ENCODE measurements at places on chromosomes 13 and 19.

DNA sequence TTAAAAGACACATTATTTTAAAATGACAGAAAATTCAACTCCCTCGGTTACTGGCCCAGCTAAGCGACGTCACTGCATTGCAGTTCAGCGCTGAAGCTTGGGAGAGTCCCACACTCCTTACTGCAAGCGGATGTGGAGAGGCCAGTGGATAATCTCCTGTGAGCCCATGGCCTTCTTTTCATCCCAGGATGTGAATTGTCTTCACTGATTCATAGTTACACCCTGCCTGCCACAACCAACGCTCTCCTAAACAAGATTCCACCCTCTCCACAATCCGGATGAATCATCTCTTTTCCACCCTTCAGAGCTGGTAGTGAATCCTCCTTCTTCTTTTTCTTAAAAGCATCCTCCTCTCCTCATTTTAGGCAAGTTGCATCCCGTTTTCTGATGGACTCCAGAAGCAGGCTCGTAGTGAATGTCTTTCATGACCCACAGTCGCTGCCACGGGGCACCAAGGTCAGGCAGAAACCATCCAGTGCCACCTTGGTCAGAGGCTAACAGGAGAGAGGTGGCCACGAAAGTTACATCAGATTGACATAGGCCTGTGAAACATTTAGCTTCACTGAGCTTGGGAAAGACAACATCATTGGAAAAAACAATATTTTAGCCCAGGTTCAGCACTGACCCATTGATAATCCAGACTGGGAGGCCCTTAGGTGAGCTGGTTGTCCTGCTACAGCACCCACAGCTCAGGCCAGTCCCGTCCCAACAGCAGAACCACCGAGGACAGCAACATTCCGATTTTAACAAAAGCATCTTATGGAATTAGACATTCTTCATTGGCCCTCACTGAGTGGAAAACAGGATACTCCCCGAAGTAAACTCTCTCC is 2.0 kb downstream of the GJB2 start:
- H3K27me3 ChIP-seq: peaks cover 32% of the 10 kb centered on the region
- H3K36me3 ChIP-seq: no peaks in the 10 kb centered on the region
- no peak overlapping the region for H3K4me3 ChIP-seq
- H3K27ac ChIP-seq: no peak overlapping the region
- no peak for DNase-seq
- peaks cover 29% of the 10 kb centered on the region for H3K4me1 ChIP-seq

DNA sequence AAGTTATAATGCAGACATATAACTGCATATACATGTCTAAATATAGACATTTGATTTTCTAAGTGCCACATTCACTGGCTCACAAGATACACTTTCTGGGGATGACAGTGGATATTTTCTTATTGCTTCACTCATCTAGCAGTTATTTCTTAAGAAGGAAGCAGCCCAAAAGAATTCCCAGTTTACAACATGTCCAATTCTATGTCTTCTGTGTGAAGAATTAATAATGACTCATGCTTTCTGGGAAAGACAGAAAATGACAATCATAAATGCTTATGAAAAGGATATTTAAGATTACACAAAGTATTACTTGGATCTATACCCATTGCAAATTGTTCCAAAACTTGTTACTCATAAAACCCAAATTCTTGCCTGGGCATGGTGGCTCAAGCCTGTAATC is 543.4 kb downstream of the SUCLA2 start:
- no peak overlapping the region for H3K4me3 ChIP-seq
- no peaks in the 10 kb centered on the region for H3K27me3 ChIP-seq
- DNase-seq: no peak

DNA sequence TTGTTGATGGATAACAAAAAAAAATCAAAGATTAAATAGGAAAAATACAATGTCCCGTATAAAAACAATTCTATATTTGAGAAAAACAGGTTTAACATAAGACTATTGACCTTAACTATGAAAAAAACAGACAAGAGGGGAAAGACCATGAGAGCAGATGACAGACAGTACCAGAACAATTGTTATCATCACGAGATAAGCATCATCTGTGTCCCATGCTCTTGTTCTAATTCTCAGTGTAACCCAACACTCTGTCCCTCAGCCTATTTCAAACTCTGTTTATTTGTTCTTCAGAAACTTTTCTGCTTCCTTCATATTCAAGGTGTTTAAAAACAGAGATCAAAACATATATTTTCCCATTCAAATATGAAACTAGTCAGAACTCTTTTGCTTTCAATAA is 216.4 kb downstream of the PCDH9 start:
- no peaks in the 10 kb centered on the region for H3K27me3 ChIP-seq
- no peak overlapping the region for H3K4me3 ChIP-seq
- DNase-seq: no peak
- no peak overlapping the region for H3K27ac ChIP-seq
- H3K4me1 ChIP-seq: no peaks in the 10 kb centered on the region

- no peak for DNase-seq
- no peak overlapping the region for H3K4me3 ChIP-seq
- H3K27ac ChIP-seq: no peak overlapping the region
- no peaks in the 10 kb centered on the region for H3K27me3 ChIP-seq
- H3K4me1 ChIP-seq: peaks cover 3% of the 10 kb centered on the region
- H3K36me3 ChIP-seq: no peaks in the 10 kb centered on the region
These were observed 18.9 kb downstream of the KDM4B start for GRCh38 chr19:4987692-4988370.

DNA sequence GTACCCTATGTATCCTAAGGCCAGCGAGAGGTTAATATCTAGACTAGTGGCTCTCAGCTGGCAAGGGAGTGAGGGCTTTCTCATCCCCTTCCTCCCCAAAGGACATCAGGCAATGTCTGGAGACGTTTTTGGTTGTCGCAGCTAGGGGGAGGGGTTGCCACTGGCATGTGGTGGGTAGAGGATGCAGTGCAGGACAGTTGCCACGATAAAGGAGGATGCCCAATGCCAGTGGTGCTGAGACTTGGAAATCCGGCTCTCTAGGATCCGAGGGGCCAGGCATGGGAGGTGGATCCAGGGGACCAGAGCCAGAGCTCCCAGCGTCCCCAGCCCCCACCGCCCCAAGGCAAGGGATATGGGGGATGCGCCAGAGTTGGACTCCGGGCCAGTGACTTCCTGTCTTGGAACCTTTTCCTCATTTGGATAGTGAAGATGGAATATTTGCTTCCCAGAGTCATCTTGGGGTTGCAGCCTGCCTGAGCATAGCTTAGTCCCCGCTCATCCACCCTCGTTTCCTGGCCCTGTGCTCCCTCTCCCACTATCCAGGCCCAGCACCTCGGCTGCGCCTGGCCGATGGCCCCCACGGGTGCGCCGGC is 4.9 kb downstream of the SSC5D start:
- H3K4me3 ChIP-seq: no peak overlapping the region
- H3K4me1 ChIP-seq: no peaks in the 10 kb centered on the region
- no peaks in the 10 kb centered on the region for H3K27me3 ChIP-seq

DNA sequence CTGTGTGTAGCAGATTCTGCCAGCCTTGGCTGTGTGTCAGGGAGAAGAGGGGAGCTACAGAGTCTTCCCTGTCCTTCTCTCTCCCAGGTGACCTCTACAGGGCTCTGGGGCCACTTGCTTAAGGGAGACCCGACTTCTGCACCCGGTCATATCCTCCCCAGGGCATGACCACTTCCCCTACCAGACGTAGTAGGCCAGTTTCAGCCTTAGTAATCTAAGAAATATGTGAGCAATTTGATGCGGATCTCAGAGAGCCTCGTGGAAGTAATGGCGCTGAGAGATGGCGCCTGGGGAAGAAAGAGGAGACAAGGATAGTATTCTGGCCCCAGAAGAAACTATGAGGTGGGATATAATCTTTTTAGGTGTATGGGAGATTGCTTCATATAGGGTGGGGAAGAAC is 41.9 kb downstream of the NFIX start:
- H3K4me1 ChIP-seq: no peaks in the 10 kb centered on the region
- H3K36me3 ChIP-seq: no peaks in the 10 kb centered on the region
- no peak for DNase-seq
- no peak overlapping the region for H3K4me3 ChIP-seq
- H3K27ac ChIP-seq: no peak overlapping the region

All from CD4-positive, alpha-beta memory T cell (primary cell).